ENCODE measurements at places on chromosomes 16 and 17. TPM values are rescaled to one million over a fixed set of nuclear protein-coding genes. Genes with fewer than 3 reads are reported as not detected.
A peak's percentile ranks its signal among the peaks of the same experiment; 100 is the strongest.

Gene LDHD
- total RNA-seq: 0.08 TPM

Gene SGCA
- not detected for total RNA-seq

DNA sequence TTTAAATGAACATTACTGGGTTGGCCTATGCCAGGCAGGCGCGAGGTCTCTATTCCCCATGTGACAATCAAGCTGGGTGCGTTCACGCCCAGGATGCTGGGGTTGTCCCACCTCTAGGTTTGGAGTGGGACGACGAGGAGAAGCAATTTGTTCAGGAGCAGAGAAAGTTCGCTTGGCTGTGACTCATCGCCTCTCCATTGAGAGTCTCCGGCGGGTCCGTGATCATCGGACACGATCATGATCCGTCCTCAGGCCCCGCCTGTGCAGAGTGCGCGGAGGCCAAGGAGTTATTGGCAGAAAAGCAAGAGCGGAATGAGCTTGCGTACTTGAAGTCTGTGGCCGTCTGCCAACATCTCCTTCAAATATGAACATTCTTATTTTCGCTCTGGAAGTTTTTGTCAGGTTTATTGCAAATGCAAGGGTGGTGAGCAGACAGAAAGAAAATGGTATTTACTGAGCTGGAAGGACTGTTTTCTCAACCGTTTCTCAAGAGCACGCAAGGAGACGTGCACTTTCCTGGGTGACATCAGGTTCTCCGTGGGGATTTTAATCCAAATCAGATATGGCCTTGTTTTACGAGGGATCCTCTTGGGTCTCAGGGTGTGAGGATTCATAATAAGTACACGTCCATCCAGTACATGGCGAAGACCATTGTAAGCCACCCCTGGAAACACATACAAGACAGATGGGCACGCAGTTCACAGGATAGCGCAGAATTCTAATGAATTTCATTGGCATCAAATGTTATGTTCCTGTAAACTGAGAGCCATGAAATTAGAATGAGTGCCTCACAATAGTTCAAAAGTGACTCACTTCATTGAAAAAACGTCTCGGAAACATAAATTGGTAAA is 70.1 kb upstream of the CREBBP start:
- DNase-seq: peak; percentile 36

- DNase-seq: no peak
Measured at GRCh38 chr16:77890075-77890474, 101.7 kb downstream of the VAT1L start.

- DNase-seq: no peak
Measured at GRCh38 chr16:23334950-23335349, 32.8 kb downstream of the SCNN1B start.

GRCh38 chr17:40559954-40560591 is 5.2 kb downstream of the CCR7 start:
- DNase-seq: peak; percentile 97
